ENCODE measurements at places on chromosomes 1 and 21.
A peak's percentile ranks its signal among the peaks of the same experiment; 100 is the strongest.

GRCh38 chr1:31683997-31684396, 19.8 kb downstream of the COL16A1 start:
- no peak for DNase-seq

GRCh38 chr1:226656601-226657277, 82.3 kb downstream of the ITPKB start:
- DNase-seq = no peak

DNA sequence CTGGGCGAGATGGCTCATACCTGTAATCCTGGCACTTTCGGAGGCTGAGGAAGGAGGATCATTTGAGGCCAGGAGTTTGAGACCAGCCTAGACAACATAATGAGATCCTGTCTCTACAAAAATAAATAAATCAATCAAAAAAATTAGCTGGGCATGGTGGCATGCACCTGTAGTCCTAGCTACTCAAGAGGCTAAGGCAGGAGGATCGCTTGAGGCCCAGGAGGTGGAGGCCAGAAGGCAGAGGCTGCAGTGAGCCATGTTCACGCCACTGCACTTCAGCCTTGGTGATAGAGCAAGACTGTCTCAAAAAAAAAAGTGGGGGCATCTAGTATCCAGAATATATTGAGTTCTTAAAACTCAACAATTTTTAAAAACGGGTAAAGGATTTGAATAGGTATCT, 6.0 kb downstream of the TUT4 start:
- no peak for DNase-seq

DNA sequence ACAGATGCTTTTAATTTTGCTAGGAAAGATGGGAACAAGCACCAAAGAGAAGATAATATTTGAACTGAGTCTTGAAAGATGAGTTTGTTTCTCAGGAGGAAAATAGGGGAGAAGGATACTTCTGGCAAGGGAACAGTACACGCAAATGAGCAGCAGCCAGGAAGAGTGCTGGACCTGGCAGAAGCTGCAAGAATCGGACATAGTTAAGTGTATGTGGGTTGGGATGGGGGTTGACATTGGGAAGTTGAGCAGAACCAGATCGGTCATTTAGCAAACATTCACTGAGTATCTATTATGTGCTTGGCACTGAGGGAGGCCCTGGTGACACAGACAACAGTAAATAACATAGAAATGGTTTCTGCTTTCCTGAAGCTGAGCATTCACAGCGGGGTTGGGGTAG, 198.8 kb downstream of the PLPP3 start:
- DNase-seq = no peak

GRCh38 chr1:235008239-235008638, 120.4 kb downstream of the TOMM20 start:
- no peak for DNase-seq

- DNase-seq = no peak
Measured at GRCh38 chr1:199898654-199899053, 128.9 kb upstream of the NR5A2 start.

DNA sequence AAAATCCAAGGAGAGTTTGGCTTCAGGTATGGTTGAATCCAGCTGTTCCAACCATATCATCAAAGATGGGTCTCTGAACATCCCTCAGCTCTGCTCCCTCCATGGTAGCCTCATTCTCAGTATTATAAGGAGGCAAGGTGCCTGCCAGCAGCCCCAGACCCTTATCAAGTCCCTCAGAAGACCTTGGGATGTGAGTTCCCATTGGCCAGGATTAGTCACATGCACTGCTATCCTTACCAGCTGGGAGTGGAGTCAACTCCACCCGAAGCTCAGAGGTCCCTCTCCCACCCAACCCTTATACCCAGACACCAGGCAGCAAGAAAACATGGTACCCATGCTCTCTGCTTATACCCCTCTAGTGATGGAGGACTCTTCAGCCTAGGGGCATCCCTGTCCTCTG, 153.7 kb upstream of the ZBTB40 start:
- DNase-seq = no peak

DNA sequence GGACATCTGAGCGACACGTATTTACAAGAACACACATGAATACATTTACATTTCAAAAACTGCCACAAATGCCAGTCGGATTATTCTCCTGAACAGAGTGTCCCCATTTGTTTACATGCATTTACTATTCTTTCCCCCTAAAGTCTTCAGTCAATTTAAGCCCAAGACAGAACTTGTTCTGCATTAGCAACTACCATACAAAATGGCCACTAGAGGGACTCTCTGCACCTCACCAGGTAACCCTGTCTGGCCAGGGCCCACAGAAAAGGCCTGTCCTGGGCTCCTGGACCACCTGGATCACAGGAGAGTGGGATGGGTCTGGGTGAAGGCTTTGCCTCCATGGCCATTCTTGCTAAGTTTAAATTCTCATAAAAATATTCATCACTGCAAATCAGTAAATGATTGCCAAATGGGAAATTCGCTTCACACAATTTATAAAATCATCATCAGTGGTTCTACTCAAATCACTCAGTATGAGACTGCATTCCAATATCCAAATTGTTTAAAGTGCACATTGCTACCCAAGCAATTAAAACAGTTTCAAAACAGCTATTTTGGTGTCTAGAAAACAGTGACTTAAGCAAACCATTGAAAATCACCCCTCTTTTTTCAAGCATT, 12.5 kb upstream of the GUCA2A start:
- no peak for DNase-seq

GRCh38 chr21:31260790-31261189, 83.3 kb downstream of the TIAM1 start:
- DNase-seq = no peak

- no peak for DNase-seq
Measured at GRCh38 chr1:151284013-151284577, 2.0 kb downstream of the ZNF687 start.

GRCh38 chr1:94350350-94350924, 67.8 kb upstream of the ABCD3 start:
- no peak for DNase-seq

DNA sequence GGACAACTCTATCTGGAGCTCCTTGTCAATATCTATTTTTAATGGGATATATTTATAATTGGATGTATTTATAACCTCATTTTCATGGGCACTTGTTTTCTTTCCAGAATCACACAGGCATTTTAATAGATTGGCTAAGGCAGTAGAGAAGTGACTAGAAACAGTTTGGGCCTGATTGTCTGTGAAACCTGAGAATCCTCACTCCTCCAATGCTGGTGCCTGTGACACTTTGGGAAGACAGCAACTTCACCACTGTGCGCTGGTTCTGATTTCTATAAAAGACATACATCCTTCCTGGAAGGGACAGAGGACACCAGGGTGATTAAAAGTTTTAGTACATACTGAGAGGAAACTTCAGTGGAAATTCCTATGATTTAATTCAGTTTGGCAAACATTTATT, 39.6 kb upstream of the RXRG start:
- no peak for DNase-seq

GRCh38 chr1:180911640-180912191, 981 bp upstream of the KIAA1614 start:
- peak; percentile 14 for DNase-seq

GRCh38 chr1:9181176-9181906, 52.4 kb upstream of the GPR157 start:
- peak; percentile 38 for DNase-seq

DNA sequence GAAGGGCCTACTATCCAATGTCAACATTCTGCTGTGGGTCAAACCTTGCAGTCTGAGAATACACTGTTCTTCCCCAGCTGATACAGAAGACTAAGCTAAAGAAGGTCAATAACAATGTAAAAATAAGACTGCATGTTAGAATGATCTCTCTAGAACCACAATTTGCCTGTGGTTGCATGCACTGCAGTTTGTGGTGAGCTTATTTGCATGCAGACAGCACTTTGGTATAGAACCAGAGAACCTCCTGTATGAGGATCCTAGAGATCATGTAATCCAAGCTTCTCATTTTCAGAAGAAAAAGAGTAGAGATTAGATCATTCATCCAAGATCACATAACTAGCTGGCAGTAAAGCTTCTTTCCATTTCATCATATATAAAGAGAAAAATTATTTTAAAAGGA, 15.8 kb downstream of the SYNJ1 start:
- no peak for DNase-seq

DNA sequence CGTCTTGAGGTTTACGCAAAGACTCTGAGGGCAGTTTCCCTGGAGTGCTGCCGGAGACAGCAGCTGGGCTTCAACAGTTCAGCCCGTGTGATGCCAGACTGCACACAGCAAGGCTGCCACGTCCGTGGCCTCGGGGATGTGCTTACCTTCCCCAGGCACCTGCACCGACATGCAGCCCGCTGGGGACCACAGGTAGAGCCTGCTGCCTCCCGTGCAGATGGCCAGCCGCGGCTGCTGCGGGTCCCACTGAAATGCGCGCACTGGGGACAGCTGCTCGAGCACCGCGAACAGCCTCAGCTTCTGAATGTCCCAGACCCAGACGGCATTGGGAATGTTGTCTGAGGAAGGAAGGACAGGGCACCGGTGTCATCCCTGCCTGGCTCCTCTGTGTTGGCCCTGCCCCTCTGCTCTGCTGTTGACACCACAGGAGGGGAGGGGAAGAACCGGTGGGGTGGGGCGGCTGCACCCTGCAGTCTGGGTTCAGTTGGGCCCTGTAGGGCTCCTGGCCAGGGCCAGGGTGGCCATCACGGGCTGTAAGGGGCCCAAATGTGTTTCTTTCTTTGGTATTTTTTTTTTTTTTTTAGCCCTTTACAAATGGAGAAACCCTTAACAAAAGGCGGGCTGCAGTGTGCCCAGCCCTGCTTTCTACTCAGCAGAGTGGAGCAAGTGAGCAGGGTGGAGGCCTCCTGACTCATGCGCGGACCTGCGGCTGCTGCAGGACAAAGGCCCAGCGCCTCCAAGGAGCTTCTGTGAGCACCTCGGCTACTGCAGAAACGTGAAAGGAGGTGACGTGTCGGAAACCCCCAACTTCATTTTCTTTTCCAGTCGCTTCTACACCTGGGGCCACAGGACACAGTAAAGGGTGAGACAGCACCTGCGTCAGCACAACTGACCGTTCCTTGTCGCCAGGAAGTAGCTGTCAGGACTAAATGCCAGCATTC, 6.8 kb downstream of the TPRG1L start:
- DNase-seq = no peak

- no peak for DNase-seq
Measured at GRCh38 chr1:17280436-17280835, 27.6 kb upstream of the PADI4 start.

GRCh38 chr1:25771221-25772114, 28.5 kb upstream of the SELENON start:
- DNase-seq = no peak

DNA sequence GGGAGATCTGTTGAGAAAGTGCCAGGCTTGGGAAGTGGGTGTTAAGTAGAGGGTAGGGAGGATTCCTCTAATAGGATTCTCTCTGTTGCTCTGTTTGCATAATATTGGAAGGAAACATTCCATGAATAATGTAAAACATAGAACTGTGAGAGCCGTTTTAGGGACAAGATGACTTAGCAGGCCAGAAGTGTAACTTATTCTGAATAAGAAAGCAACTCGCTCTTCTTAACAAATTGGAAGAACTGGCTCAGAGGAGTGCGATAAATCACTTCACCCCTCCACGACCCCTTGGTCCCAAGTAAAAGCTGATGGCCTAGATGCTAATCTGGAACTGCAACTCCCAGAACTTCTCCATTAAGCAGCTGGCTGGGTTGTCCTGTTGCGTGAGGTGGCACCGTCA, 19.1 kb downstream of the SIM2 start:
- no peak for DNase-seq

- DNase-seq = no peak
Measured at GRCh38 chr1:30406996-30407864, 316.2 kb downstream of the MATN1 start.

GRCh38 chr1:197637406-197637805, 137.9 kb downstream of the DENND1B start:
- no peak for DNase-seq

DNA sequence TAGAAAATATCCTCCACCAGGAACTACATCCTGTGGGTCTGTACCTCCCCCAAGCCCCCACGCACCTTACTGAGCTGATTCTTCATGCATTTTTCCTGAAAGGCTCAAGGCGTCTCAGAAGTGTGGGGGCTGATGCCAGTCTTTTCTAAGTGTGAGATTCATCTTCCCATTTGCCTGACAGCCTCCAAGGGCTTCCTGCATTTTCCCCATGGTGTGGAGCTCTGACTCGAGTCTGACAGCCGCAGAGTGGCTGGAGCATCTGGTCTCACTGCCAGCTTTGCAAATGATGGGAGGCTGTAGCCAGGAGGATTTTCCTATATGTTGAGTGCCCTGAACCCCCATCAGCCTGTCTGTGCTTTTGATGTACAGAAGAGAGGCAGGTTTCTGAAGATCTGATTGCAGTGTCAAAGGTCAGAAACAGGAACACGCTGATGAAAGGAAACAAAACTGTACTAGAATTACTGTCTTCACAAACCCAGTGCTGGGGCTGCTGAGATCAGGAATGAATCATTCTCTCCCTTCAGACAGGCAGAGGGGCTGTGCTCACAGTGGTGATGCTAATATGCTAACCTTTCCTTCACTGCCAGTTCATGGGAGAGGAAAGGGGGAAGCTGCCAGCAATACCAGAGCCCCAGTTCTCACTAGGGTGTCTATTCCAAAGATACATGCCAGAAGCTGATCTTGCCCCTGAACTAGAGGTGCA, 201.5 kb upstream of the C1orf174 start:
- no peak for DNase-seq

DNA sequence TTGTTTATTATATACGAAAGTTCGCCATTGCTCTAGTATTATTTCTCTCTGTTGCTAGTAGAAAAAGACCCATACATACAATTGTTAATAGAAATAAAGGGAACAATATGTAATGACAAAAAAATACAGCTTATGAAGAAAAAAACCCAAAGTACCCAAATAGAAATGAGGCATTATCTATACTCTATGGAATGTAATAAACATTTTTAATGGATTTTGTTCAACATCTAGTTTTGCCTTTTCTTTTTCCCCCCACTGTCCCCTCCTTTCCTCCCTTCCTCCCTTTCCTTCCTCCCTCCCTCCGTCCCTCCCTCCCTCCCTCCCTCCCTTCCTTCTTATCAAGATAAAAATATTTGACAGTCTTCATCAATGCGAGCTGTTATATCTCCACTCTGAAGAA, 81.5 kb upstream of the NEK7 start:
- DNase-seq = no peak

DNA sequence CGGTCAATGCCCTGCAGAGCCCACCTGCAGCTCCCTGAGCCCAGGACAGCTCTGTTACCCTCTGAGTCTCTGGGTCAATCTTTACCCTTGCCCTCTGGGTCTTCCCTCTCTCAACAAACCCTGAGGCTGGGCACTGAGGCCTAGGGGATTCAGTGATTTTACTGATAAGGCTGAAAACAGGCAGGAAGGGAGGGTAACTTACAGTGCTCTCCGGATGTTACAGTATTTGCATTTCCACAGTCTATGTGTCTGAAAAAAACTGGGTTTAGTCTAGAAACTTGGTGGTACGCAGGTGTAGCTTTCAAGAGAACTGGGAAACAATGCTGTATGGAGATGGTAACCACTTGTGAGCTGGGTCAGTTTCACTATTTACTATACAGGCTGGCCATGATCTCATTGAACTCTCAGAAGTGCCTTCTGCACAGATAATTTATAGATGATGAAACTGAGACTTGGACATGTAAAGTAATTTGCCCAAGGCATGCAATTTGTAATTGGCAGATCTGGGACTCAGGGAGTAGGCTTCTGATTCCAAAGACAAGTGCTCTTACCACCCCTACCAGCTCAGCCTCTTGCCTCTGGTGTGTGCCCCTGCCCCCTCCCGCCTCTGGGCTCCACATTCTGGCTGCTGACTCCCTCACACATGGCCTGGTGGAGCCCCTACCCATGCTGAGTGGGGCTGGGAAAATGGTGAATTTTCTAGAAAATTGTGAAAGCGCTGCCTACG, 48.8 kb downstream of the TENT5C start:
- no peak for DNase-seq

GRCh38 chr1:156149374-156150332, 3.7 kb upstream of the SEMA4A start:
- DNase-seq = no peak

GRCh38 chr1:117373932-117374331, 6.7 kb downstream of the MAN1A2 start:
- DNase-seq = no peak

Measured in D721Med (cell line).